ENCODE measurements at places on chromosomes 16 and 17. TPM values are rescaled to one million over a fixed set of nuclear protein-coding genes. Genes with fewer than 3 reads are reported as not detected.

TNFRSF17 gene
- 0.55 TPM for polyA plus RNA-seq

DNA sequence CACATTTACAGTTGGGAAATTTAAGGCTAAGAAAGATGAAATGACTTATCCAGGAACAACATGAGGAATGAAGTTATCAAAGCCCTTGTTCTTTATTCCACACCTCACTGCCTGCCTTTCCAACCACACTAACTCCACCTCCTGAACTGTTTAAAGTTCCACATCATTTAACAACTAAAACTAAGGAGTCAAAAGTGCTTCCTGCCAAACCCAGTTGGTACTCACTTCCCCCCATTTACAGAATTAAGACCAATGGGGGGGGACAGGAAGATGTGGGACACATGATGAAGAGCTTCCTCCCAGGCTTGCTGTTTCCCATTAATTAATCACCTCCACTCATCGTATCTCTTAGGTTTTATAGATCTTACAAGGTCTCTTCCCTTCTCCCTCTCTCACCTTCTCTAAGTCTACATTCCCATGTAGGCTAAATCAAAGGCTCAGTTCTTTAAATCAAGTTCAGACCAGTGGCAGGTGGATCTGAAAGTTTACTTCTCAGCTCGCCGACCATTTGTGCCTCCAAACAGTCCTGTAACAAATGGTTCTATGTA lies 19.2 kb upstream of the TMEM101 start:
- DNase-seq = no peak

DNA sequence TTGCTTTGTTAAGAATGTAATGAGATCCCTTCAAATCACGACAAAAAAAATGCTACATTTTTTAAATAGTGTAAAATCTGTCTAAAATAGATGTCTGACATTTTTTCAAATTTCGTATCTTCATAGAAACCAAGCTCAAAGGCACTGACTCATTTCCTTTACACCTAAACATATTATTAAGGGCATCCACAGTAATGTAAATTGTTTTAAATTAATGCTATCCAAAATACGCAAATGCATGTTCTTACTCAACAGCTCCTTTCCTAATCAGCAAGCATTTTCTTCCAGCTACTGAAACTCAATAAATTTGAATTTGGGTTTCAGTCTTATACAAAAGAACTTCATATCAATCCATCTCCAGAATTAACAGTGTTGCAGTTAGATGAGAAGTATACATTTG lies 4.3 kb downstream of the C16orf87 start:
- DNase-seq = no peak

GRCh38 chr17:59234631-59235030 lies 14.3 kb downstream of the GDPD1 start:
- DNase-seq = no peak

GRCh38 chr17:30363715-30364202 lies 15.0 kb upstream of the CPD start:
- peak; percentile 89 for DNase-seq

DNA sequence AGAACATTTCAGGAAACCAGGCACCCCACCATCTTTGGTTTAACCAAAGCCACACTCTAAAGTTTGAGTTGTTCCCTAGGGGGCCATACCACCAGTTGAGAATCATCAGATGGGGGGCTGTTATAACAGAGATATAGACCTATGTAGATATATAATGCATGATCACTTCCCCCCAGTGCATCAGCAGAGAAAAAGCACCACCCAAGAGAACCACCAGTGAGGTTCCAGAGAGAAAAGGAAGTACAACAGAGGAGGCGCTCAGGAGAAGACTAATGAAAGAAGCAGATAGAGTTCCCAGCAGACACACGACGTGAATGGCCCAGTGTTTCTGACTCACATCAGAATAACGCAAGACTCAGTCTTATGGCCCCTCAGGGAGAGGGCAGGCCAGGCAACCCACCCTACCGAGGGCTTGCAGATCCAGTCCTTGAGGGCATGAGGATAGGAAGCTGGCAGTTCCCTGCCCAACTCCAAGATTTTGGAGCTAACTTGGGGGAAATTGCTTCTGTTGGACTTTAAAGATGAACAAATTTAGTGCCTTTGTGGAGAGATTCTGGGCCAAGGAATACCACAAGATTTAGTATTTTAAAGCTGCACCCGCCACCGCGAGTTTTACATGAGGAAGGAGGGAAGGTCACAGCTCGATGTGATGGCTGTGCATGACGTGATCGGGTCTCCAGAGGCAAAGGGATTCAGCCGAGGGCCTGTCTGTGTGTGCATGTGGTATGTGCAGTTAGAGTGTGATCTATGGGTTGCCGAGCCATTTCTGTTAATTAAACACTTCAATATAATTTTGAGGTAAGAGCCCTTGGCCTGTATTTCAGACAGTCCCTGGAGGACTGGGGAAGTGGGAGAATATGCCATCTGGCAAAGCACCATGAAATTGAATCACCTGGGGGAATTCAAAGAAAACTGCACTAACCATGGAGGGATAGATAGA lies 53.1 kb downstream of the AIPL1 start:
- no peak for DNase-seq

GRCh38 chr16:87252269-87252970 lies 64.8 kb downstream of the C16orf95 start:
- no peak for DNase-seq

GRCh38 chr16:68643227-68643626 lies 1.9 kb upstream of the CDH3 start:
- DNase-seq = no peak

All from cardiac muscle cell (in vitro differentiated cells and primary cell).